ENCODE measurements at places on chromosomes 5 and 9.

GRCh38 chr5:120552638-120553037 is 88.5 kb downstream of the PRR16 start:
- DNase-seq, result no peak

GRCh38 chr5:77990020-77990419 is 213.9 kb upstream of the TBCA start:
- DNase-seq, result no peak

- DNase-seq, result no peak
These were observed 741 bp upstream of the NKX2-5 start for GRCh38 chr5:173235499-173236394.

- no peak for DNase-seq
These were observed 184.0 kb downstream of the MAN2A1 start for GRCh38 chr5:109873687-109874086.

DNA sequence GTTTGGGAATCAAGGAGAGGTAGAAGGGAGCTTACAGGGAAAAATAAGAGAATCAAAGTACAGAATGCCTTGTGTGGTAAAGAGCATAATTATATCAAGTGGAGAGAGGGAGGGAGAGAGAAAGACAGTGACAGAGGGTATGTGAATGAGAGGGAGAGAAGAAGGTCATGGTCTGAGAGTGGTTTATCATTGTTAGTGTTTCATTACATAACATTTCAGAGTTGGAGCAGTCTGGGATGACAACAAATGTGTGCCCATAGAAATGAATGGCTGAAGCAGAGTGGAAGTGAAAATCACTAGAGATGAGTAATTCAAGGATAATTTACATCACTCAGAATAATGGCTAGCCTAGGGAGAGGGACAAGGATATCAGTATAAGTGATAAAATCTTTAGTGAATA is 799.2 kb downstream of the TLE1 start:
- DNase-seq, result no peak

GRCh38 chr9:135494791-135495559 is 5.5 kb upstream of the MRPS2 start:
- no peak for DNase-seq

GRCh38 chr9:8365029-8365428 is 565.5 kb upstream of the DMAC1 start:
- DNase-seq, result no peak

- no peak for DNase-seq
These were observed 59.5 kb upstream of the FOXI1 start for GRCh38 chr5:170046241-170046640.

DNA sequence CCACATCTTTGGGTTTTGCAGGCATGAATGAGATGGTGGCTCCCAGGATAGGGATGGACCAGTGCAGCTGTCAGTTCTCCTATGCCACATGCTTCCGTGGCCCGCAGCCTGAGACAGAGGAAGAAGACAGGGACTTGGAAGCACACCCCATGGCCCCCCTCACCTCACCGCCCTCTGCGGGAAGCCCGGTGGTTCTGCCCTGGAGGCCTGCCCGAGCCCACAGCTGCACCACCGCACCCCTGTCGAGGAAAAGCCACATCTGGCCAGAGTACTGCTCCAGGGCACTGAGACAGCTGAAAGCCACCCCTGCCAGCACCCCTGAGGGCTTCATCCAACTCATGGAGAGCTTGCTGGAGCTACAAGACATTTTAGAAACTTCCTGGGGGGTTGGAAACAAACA is 7.6 kb upstream of the TRMT10B start:
- no peak for DNase-seq

- DNase-seq, result no peak
These were observed 180.5 kb downstream of the PCSK1 start for GRCh38 chr5:96252596-96252995.

- DNase-seq, result no peak
These were observed 39.2 kb downstream of the TTC1 start for GRCh38 chr5:160048131-160048530.

DNA sequence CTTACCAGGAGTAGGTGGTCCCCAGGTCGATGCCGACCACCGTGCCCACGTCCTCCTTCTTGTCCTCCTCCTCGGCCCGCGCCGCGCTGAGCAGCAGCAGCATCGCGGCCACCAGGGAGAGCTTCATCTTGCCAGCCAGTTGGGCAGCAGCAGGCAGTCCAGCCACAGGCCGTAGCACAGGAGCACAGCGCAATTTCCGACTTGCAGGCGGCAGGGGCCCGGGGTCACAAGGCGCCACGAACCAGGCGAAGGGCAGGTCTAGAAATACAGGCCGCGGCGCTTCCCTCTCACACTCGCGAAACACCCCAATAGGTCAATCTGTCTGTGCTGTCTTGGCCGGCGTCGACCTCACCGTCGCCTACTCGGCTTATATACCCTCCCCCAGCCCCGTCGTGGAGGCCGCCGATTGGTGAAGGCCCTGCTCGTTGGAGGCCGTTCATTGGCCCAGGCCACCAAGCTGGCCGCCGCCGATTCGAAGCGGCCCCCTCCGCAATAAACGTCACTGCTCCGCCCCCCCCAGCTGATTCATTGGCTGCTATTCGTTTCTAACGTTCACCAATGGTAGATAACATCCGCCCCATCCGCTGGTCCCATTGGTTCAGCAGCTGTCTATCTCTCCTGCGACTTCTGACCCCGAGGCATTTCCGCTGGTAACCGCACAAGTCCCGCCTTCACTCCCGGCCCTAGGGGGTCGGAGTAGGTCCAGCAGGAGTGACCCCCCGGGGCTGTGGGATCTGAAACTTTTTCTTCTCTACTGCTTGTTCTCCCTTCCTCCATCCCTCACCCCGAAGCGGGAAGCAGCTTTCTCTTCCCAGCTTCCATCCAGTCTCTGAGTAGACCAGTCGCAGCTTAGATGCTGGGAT is at the start of gene HSPA5:
Gene HSPA5 (minus strand): TSS at position 344 of the 863 bp plus-strand sequence. CDS start 217 bp downstream, at position 127.
- peak; percentile 99 for DNase-seq

GRCh38 chr5:58606064-58606463 is 23.2 kb downstream of the RAB3C start:
- DNase-seq, result no peak

DNA sequence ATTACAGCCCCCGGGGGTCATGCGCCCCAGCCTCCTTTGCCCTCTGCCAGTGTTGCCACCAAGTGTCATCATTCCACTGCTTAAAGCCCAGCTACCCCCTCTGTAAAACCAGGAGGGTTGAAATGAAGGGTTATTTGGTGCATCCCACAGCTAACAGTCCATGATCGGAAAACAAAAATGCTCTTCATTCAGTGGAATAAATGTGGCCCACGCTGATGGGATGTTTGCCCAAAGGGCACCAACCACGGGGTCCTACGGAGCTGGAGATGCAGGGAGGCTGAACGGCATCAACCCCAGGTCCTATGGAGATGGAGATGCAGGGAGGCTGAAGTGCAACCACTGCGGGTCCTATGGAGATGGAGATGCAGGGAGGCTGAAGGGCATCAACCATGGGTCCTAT is 218.5 kb upstream of the IRX1 start:
- DNase-seq, result no peak

DNA sequence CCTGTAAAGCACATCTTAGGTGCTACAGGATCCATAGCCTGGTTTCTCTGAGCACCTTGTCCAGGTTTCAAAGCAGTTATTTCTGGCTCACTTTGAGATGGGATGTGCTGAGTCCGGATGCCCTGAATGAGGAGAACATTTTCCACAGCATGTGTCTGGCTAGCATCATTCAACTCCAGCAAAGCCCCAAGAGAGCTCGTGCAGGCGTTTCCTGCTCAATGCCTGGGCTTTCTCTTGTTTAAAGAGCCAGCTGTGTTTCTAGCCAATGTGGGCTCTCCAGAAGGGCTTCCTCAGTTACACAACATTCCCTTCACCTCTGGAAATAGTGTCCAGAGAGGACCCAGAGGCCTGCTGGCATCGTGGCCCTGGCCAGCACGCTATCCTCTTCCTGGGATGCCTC is 411.7 kb downstream of the DMAC1 start:
- no peak for DNase-seq

- DNase-seq, result no peak
These were observed 725.3 kb upstream of the PTPRD start for GRCh38 chr9:11338130-11338529.

GRCh38 chr9:136426787-136427186 is 12.9 kb downstream of the INPP5E start:
- no peak for DNase-seq

GRCh38 chr5:81898403-81898802 is 73.4 kb upstream of the ATG10 start:
- no peak for DNase-seq

DNA sequence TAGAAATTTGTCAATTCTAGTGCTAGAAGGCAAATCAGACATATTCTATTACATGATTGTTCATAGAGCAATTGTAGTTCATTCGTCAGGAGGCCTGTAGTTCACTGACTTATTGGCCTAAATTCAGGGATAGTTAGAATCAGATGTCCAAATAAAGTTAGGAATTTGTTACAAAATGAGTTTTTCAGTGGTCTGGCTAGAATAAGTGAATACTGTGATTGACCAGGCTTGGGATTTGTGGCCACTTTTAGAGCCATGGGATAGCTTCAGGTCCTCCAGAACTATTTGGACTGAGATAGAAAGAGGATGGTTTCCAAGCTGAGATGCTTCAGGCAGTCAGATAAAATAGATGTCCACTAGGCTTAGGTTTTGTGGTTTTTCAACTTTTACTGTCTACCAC is 199.1 kb upstream of the MPDZ start:
- DNase-seq, result no peak

DNA sequence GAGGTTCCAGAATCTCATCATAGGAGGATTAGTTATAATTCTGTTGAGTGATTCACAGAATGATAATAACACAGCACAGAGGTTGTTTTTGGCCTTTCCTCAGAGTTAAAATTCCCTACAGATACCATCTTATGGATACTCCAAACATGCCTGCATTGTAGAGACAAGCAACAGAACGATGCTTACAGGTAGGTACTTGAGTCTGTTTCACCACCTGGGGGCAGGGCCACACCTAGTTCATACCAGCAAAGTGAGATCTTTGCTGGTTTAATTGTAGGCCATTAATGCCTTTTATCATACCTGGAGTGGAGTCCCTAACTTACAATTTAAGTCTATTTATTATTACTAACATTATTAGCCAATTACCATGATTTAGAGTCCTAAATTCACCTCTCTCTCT is 416.5 kb upstream of the TLE4 start:
- DNase-seq, result no peak

DNA sequence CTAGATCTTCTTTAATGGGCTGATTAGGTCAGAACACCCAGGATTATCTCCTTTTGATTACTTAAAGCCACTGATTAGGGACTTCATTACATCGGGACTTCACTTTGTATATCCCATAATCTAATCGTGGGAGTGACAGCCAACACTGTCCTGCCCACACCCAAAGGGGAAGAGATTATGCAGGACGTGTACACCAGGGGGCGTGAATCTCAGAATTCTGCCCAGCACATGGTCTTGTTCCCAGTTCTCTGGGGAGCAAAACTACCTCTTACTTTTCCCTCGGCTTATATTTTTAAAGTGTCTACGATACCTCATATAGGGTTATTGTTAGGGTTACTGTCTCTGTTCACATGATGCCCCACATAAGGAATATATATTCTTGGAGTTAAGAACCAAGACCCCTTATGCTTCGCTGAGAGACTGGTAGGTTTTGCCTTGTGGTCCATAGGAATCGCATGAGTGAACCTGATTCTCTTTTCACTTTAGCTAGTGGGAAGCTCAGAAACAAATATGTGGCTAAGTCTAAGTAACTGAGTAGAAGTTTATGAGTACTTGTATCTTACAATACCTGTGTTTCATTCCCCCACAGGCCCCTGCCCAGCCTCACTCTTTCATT is 192.7 kb downstream of the GNA14 start:
- DNase-seq, result no peak

GRCh38 chr5:92017776-92018175 is 634.7 kb upstream of the ARRDC3 start:
- DNase-seq, result no peak

- DNase-seq, result no peak
These were observed 36.8 kb downstream of the SLC1A3 start for GRCh38 chr5:36643162-36643561.

DNA sequence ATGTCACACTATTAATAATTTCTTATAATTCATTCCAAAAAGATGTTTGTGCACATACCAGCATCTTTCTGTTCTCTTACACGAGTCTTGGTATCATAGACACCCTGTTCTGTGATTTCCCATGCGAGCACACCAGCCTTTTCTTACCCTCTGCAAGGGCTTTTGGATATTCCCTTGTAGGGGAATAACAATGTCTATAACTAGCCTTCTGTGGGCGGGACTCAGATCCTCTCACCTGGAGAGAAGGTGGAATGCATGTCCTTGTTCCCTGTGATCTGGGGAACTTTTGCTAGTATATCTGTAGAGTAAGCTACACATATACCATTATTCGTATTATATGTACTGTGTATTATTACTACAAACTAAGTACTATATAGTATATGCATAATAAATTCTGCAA is 44.8 kb downstream of the EHMT1 start:
- no peak for DNase-seq

DNA sequence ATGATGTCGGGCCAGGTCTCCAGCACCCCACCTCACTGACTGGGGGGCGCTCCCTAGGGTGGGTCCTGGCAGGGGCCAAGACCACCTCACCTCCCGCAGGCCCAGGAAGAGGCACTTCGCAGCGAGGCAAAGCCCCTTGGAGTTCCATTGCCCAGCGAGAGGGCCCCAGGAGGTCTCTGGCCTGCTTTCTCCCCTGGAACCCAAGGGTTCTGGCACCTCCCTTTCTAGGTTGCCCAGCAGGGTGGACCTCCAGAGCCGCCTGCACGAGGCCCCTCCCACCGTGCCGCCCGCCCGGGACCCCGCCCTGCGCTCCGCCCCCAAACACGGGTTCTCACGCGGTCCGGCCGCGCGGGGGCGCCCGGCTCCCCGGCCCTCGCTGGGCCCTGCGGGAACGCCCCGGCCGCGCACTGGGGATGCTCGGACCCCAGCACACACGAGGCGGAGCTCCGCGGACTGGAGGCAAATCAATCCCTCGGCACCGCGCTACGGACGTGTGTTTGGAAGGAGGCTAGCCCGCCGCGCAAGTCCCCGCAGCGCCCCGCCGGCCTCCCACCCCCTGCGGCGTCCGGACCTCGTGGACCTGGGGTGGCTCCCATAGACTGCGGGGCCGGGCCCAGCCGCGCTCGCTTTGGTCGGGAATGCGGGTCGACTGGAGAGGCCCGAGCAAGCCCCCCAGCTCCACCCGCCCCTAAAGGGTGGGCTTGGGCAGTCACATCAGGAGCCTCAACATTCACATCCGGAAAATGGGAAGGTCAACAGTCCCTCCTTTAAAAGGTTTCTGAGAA is 99.5 kb upstream of the LMX1B start:
- peak; percentile 45 for DNase-seq

GRCh38 chr9:134643222-134643671 is 1.6 kb downstream of the COL5A1 start:
- DNase-seq, result no peak

DNA sequence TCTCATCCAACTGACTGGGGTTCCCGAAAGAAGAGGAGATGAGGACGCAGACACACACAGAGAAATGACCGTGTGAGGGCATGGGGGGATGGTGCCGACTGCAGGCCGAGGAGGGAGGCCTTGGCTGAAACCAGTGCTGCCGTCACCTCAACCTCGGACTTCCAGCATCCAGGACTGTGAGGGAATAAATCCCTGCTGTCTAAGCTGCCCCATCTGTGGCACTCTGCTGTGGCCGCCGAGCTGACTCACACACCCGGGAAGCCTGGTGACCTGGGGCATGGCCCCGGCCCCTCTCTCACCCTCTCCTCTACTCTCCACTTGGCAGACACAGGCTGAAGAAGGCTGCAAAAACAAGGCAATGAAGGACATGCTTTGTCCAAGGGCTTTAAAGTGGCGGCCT is 4.4 kb upstream of the COL5A1 start:
- DNase-seq, result no peak
